ENCODE measurements at places on chromosomes 1 and 21.

- no peak for DNase-seq
Observed at GRCh38 chr1:34828611-34829010, 30.9 kb downstream of the SMIM12 start.

DNA sequence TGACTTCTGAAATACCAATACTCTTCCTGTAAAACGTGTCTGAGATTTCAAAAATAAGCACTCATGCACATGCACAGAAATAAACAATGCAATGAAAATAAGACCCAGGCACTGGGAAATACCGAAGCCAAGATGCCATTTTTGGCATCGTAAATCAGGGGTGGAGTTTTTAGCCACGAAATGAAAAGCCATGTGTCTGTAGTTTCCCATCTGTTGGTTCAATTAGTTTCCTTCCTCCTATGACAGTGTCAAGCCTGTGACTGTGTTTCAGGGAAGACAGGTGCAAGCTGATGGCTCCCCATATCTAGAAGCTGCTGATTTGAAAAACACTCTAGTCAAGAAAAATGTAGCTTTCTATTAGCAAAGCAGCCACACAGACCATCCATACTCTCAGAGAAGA is 480.4 kb upstream of the CAMK1G start:
- no peak for DNase-seq

DNA sequence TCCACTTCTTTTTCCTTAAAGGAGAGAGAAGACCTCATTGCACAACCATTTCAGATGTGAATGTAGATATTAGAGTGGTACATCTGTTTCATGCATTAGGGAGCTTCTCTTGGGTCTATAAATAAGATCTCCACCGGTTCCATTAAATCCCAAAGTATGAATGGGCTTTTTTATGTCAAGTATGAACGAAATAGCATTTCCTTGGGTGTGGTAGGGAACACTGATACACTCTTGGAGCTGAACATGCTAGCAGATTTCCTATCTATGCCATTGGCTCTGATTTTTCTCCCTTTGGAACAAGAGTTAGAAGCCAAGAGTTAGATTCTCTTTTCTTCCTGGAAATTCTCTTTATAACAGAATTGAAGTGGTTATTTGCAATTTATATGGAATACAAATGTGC is 245.6 kb upstream of the ADAMTS5 start:
- DNase-seq = no peak

DNA sequence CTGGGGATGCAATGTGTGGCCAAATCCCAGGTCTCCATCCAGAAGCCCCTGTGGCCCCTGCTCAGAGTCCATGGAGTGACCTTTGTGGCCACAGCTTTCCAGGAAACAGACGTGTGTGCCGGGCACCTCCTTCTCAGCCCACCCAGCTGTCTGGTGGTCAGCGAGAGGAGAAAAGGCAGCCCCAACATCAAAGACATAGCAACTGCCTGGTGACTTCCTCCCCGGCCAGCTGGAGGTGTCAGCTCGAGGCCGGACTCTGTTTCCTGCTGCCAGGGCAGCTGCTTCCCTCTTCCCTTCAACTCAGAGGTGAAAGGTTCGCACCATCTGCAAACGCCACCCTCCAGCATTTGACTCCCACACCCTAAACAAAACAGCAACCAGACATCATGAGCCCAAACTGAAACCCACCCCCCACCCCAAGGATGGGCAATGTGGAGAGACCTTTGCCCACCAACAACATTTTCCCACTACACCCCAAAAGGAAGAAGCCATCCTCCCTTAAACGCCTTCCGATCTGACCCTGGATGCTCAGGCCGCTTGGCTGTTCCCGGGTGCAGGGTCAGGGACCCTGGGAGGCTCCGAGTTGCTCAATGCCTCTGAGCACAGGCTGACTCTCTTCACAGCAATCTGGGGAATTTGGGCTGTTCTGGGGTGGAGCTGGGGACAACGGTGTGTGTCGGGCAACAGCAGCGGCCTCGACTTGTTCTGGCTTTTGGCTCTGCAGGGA is 162.3 kb downstream of the PSMG1 start:
- no peak for DNase-seq

DNA sequence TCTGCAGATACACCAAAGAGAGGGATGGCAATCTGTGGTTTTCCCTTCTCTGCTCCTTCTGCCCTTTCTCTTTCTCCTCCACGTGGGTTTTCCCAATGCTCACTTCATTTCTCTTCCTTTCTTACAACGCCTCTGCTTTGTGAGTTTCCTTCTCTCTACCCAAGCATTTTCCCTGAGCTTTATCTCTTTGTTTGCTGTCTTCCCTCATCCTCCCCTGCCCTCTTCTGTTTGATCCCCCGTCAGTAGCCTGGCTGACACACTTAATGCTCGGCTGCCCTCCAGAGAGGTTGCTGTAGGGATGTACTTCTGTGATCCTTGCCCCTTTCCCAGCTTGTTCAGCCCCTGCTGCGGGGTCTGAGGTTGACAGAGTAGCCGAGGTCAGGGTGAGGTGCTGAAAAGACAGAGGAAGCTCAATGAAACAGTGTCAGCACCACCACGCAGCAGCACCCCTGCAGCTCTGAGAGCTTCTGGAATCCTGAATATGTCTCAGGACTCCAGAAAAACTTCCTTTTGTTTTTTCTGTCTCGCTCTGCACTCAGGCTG is 6.0 kb downstream of the EDARADD start:
- no peak for DNase-seq

- no peak for DNase-seq
Observed at GRCh38 chr1:57820356-57821095, 396.7 kb upstream of the DAB1 start.

GRCh38 chr21:43940329-43941050 is 71.6 kb upstream of the TRAPPC10 start:
- DNase-seq = no peak

DNA sequence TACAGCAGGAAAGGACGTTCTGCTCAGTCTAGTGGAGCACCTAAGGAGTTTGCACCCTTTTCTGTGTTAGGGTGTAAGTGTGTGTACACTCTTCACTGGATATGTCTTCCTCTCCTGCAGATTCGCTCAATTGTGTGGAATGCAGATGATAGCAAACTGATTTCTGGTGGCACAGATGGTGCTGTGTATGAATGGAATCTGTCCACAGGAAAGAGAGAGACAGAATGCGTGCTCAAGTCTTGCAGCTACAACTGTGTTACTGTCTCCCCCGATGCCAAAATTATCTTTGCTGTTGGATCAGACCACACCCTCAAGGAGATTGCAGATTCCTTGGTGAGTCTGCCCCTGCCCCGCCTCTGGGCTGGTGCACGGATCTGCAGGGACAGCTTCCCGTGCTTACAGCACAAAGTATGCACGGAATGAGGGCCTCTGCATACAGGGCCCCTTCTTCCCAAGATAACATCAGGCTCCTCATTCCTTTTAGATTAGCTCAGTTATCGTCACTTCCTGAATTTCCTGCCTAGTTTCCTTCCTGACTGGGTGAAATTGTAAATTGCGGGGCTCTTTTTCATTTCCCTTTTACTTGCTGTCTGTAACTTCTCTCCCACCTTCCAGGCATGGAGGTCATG is 34.6 kb downstream of the CFAP57 start:
- DNase-seq = no peak

DNA sequence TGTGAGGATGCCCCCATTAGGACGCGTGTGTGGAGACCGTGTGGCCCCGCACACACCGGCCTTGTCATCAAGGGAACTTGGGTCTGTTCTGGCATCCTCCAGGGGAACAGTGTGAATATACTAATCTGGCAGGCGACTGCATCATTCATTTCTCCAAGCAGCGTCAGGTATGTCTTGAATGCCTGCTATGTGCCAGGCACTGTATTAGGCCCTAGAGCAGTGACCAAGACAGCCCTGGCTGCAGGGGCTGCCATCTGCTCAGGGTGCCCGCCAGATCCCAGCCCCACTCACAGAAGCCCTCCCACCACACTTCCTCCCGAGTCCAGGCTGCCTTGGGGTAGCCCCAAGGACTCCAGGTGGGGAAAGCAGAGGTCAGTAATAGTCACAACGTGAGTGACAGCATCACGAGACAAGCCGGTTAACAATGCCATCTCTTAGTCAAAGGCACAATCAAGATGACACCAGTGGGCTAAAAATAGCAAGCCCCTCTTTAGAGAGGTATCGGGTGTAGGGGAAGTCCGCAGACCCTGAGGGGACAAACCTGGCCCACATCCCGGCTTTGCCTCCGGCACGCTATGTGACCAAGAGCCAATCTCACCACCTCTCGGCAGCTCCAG is 7.5 kb upstream of the LAPTM5 start:
- DNase-seq = no peak

GRCh38 chr1:6783221-6783620 is 2.0 kb upstream of the CAMTA1 start:
- no peak for DNase-seq

GRCh38 chr1:155226188-155226909 is 17.9 kb downstream of the MTX1 start:
- peak; percentile 61 for DNase-seq

- DNase-seq = peak; percentile 51
Observed at GRCh38 chr1:152001631-152002584, 8.2 kb upstream of the S100A10 start.

- DNase-seq = no peak
Observed at GRCh38 chr1:35656863-35657232, 15.5 kb upstream of the PSMB2 start.

DNA sequence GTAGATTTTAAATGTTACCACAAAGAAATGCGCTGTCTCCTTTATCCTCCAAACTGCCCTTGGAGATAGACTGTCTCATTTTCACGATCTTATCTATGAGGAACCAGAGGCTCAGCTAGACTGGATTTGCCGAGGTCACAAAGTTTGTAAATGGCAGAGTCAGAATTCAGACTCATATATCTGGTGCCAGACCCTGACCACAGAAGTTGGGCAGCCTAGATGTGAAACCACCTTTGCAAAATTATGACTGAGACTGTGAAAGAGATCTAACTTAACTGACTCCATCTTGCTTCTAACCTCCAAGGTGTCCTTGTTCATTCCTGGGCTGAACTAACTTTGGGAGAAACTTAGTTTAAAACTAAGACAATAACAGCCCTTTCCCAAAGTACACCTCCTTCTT is 14.1 kb downstream of the CNR2 start:
- DNase-seq = no peak

DNA sequence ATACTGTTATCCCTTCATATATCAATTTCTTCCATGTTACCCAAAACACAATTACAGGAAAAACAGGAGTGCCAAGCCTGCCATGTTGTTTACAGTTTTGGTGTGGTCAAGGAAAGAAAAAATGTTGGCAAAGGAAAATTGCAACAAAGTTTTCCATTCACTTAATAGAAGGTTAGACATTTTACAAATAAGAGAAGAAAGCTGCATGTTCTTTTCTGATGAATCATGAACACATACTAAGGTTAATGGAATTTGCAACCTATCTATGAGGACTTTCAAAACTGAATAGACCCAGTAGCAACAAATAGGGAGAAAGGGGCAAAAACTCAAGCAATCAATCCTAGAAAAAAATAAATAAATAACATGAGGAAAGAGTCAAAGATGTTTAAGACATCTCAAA is 556.7 kb downstream of the DPYD start:
- no peak for DNase-seq

DNA sequence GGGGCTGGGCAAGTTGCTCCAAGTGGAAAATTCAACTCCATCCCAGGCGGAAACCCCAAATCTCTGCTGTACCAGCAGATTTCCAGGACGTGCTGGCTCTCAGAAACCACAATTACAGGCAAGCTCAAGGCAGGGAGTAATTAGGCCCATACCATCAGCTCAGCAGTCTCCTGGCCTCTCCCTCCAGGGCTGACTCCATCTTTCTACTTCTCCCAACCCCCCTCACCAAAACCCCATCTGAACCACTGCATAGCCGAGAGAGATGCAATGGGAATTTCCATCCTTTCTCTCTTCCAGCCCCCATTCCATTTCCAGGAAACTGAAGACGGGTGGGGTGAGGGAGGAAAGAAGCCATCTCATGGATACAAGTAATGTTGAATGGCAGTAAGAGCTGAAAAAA is 41.2 kb downstream of the ARHGEF11 start:
- DNase-seq = no peak

GRCh38 chr1:47660622-47661021 is 222.8 kb downstream of the FOXD2 start:
- DNase-seq = no peak

GRCh38 chr1:113197719-113198330 is 124.8 kb downstream of the LRIG2 start:
- no peak for DNase-seq

GRCh38 chr1:217191441-217191840 is 439.4 kb downstream of the GPATCH2 start:
- DNase-seq = no peak

GRCh38 chr1:34379911-34380310 is 203.2 kb downstream of the C1orf94 start:
- DNase-seq = no peak

GRCh38 chr1:58209575-58209974 is 337.0 kb downstream of the OMA1 start:
- DNase-seq = no peak

DNA sequence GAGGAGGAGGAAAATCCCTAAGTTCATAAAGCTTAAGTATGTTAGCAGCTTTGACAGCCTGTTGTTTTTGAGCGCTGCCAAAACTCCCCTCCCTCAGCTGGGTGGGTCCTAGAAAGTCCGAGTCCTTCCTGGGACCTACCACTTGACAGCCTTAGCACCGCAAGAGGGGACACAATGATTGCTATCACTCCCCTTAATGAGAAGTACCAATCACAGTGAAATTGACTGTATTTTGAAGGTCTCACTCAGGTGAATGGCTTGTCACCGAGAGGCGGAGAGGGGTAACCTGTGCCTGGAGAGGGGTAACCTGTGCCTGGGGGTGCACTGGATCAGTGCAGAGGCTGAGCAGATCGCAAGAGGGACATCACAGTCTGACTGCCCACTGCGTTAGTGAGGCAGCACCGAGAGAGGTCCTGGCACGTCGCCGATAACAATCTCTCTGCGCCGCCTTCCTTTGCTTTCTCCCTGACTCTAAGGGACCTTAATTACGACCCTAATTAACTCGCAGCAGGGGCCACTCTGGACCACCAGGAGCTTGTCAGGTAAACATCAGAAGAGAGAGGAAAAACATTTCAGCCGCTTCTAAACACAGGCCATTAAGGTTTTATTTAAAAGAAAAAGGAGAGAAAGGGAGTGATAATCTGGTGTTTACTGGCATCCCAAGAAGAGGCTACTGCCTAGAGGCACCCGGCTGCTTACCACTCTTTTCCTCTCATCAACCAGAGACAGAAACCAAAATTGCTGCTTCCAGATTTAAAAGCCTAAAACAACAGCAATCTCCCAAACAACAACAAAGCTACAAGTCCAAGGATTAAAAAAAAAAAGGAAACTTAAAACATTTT is 25.7 kb upstream of the KCNK1 start:
- DNase-seq = no peak

GRCh38 chr1:47995306-47996050 is 1.7 kb downstream of the TRABD2B start:
- peak; percentile 61 for DNase-seq

DNA sequence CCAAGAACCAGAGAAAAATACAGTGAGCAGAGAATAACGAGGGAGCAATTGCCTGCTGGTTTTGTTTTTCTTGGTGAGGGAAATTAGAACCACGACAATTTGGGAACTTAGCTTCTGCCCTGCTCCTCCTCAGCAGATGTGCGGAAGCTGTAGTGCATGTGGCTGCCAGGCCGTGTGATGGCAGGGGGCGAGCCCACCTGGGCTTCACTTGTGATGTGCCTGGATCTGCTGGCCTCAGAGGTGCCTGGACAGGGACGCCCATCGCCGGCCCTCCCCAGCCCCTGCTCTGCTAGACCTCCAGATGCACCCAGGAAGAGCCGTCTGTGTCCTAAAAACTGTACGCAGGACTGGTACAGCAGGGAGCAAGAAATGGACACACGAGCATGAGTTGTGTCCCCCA is 28.5 kb upstream of the C1orf174 start:
- DNase-seq = no peak
